Kidney glomerular epithelial cell (primary cell): ENCODE measurements at places on chromosomes 5 and 9.

DNA sequence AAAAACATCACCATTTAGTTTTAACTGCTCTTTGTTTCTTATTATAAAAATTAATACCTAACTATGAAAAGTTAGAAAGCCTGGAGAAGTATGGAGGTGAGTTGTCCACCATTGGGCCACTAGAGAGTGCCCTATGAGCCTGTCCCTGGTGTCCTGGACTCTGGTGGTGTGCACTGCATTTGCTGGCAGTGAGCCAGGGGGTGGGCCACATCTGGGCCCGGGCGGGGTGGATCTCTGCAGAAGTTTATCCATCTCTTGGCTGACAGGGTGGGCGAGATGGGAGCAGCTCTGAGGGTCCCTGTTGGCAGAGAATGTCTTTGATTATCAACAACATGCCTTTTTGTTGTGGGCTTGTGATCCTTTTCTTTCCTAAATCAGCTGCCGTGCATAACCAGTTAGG lies 8.2 kb downstream of the TENT4A start:
- DNase-seq, result no peak

GRCh38 chr5:96648023-96648422 lies 14.2 kb upstream of the CAST start:
- no peak for DNase-seq

- no peak for DNase-seq
Observed at GRCh38 chr5:142878638-142879037, 108.5 kb downstream of the ARHGAP26 start.

DNA sequence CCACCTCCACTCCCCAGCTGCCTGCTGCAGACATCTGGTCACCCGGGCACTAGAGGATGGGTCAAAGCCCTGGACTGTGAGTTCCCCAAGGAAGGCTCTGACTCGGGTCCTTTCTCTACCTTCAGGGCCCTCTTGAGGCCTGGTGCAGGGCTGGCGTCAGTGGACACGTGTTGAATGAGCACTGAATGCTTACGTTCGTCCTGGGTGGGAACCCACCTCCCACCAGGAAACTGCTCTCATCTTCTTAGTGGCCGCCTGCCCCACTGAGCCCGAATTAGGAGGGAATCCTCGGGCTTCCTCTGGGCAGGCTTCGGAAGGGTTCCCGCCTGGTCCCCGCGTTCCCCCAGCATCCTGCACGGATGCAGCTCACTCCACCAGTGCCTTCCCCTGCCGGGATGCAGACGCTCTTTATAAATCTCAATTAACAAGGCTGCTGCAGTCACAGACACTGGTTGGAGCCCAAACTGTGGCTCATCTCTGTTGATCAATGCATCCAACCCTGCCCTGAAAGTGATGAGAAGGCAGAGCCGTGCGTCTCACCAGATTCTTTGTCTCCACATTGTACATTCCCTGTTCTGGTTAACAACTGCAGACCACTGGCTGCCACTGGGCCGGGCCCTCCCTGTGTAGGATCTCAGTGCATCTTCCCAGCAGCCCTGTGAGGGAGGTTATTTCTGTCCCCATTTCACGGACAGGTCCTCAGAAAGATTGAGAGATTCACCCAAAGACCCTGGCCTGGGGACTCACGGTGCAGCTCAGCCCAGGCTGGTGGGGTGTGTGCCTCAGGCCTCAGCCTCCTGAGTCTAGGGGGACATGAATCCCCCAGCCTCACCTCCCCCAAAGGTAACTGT lies 168.8 kb downstream of the GAPVD1 start:
- DNase-seq, result no peak

- DNase-seq, result peak; percentile 40
Observed at GRCh38 chr5:53027913-53028312, 38.8 kb downstream of the ITGA2 start.

- no peak for DNase-seq
Observed at GRCh38 chr5:2044041-2044440, 161.3 kb upstream of the IRX4 start.

- DNase-seq, result peak; percentile 96
Observed at GRCh38 chr5:31106691-31107090, 86.8 kb upstream of the CDH6 start.

DNA sequence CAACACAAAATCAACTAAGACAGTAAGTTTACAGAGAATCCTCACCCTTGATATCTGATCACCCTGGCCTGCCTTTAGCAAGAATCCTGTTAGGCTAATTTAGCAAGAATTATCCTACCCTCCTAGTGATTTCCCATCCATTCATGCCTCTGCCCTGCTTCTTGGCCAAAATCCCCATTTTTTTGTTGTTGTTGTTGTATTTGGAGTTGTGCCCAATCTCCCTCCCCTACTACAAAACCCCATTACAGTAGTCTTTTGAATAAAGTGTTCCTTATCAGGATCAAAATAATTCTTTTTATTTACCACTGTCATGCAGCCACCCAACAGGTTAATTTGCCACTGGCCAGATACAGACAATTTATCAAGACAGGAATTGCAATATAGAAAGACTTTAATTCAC lies 58.5 kb upstream of the CLINT1 start:
- DNase-seq, result no peak

GRCh38 chr5:98986587-98986986 lies 57.8 kb upstream of the CHD1 start:
- DNase-seq, result no peak

DNA sequence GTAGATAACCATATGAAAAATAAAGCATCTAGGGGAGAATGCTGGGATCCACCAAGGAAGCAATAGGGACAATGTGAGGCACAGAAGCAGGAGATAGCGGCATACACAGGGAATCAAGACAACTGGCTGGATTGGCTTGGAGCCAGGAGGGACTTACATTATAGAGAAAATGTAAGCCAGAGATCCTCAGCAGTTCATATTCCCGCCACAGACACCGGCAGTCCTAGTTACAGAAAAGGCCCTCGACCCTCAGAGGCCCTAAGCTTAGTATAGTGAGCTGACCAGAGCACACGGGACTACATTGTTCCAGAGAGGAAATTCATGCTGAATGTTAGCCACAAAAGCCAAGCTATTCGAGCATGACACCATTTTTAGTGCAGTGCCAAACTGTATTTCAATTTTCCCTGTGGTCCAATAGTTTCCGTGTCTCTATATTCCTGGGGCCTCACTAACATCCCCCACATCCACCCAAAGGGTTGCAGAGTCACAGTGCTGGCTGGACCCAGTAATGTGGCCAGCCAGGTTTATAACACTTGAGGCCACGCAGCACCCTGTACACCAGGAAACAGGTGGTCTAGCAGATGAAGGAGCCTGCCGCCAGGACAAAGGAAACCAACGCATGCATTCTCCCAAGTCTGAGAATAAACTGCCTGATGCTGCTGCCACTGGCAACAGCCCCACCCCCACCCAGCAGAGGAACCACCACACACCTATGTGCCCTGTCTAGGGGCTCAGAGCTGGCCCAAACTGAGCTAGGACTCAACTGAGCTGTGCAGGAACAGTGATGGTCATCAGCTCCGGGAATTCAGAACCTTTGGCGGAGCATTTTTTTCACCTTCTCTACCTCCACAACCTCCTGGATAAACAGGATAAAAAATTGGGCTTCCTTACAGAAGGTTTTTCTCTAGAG lies 693.2 kb upstream of the CHD1 start:
- DNase-seq, result no peak

DNA sequence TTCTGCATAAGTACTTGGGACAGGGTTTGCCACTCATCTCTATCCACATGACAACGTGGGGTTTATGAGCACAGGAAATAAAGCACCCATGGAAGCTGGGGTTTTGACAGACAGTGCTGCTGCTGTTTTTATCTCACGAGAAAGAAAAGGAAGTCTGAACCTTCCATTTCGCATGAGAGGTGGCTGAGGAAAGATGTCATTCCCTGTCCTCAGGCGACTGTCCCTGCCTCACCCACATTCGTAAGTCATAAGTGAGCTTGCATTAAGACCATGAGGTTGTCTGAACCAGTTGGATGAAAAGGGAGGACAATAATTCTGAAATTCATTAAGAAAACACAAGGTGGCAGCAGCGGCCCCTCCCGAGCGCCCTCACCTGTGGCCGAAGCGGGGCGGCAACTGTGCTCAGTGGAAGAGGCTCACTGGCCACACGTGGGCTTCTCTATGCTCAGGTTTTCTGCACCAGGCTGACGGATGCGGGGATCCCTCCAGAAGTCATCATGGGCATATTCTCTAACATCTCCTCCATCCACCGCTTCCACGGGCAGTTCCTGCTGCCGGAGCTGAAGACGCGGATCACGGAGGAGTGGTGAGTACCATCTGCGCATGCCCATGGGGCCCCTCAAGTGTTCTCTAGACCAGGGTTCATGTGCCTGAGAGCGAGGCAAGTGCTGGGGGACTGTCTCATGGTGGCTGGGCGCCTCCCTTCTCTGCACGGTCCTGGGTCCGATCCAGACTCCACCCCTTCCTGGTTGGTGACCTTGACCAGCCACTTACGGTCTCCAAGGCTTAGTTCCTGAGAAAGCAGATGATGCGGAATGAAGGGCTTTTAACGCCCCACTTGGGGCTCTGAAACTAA lies 54.7 kb upstream of the SUSD3 start:
- DNase-seq, result peak; percentile 21

GRCh38 chr5:141692919-141693725 lies 11.1 kb upstream of the ARAP3 start:
- peak; percentile 43 for DNase-seq

DNA sequence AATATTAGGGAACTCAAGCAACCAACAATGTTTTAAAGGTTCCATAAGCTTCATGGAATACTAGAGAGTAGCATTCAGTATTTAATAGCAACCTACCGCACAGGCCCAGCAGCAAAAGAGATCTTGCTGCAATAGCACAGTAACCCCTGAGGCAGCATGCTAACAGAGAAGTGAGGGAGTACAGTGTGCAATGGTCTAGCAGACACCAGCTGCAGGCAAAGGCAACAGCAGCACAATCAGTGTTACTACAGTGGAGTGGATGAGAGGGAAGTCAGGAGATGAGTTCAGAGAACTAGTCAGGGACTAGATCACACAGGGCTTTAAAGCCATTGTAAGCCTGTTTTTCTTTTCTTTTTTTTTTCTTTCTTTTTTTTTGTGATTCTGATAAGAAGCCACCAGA lies 2.8 kb downstream of the TICAM2 start:
- peak; percentile 17 for DNase-seq

GRCh38 chr9:114691046-114691955 lies 9.3 kb upstream of the TEX48 start:
- peak; percentile 92 for DNase-seq

DNA sequence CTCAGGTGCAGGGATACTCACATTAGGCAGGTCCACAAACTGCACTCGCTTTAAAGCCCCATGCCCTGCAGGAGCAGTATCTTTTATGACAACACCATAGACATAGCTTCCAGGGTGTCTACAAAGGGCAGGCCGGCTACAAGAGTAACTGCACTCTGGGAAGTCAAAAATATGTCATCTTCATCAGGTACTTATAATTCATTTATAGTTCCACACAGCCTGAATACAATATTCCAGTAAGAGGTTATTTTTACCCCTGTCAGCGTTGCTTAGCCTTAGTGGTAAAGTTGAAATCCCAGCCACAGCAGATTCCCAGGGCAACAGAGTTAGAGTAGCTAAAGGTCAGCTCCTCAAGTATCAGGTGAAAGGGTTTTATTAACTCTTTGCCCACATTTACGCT lies 82.3 kb upstream of the ITGA2 start:
- DNase-seq, result no peak

- DNase-seq, result no peak
Observed at GRCh38 chr5:567664-568060, 43.4 kb upstream of the SLC9A3 start.

GRCh38 chr9:15308511-15308910 lies 1.5 kb upstream of the TTC39B start:
- peak; percentile 11 for DNase-seq

DNA sequence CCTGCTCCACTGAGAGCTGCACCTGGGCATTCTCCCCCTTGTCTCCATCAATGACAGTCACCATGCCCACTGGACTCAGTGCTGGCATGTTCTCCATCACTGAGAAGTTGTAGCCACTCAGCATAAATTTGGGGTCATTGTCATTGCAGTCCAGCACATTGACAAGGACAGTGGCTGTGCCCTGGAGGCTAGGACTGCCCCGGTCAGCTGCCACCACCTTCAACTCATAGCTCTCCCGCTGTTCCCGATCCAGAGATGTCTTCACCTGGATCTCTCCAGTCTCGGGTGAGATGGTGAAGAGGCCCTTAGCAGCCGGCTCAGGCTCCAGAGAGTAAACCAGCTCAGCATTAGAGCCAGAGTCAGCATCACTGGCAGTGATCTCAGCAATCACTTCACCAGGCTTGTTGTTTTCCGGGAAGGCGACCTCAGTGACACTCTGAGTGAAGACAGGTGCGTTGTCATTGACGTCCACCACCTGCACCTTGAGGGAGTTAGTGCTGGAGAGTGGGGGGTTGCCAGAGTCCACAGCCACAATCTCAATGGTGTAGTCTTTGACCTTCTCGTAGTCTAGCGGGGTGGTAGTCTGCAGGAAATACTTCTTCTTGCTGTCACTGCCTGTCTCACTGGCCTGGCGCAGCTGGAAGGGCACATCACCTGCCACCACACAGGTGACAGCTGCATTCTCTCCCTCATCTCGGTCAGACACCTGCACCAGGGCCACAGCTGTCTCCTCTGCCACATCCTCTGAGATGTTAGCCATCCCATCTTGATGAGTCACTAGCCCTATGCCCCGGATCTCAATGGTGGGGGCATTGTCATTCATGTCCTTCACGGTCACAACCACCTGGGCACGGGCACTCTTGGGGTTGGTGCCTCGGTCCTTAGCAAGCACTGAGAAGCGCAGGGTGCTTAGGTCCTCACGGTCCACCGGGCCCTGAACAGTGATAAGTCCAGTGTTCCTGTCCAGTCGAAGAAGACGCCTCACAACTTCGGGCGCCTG lies 13.5 kb downstream of the PCDH1 start:
- no peak for DNase-seq

DNA sequence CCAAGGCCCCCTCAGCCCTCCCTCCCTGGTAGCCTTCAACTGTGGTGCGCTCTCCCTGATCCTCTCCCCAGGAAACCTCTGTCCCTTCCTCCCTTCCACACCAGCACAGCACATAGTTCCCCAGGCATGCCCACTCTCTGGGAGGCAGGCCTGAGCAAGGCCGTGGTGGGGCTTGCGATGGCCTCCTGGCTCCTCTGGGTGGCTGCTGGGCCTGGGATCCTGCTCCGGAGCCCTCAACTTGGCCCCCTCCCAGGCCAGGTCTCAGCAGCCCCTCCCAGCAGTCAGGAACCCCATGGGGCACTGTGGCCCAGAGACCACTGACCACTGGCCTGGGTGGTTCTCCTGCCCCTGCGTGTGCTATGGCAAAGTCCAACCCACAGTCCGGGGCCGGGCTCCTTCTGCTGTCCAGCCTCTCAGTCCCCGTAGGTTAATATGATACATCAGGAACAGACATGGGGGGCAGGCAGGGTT lies 125.8 kb downstream of the ZNF354C start:
- DNase-seq, result no peak

GRCh38 chr9:8085986-8086385 lies 286.4 kb upstream of the DMAC1 start:
- DNase-seq, result no peak

- DNase-seq, result no peak
Observed at GRCh38 chr5:100846772-100847171, 56.3 kb downstream of the ST8SIA4 start.

GRCh38 chr9:77877976-77878375 lies 153.6 kb downstream of the GNAQ start:
- no peak for DNase-seq

GRCh38 chr5:94928891-94929290 lies 310.4 kb downstream of the SLF1 start:
- DNase-seq, result no peak

GRCh38 chr5:87780831-87781760 lies 368.4 kb upstream of the CCNH start:
- peak; percentile 20 for DNase-seq

GRCh38 chr5:146419696-146420095 lies 27.4 kb upstream of the TCERG1 start:
- no peak for DNase-seq

GRCh38 chr9:98262056-98262455 lies 6.6 kb upstream of the TBC1D2 start:
- DNase-seq, result no peak

- no peak for DNase-seq
Observed at GRCh38 chr5:65355301-65355700, 126.4 kb downstream of the ADAMTS6 start.
